ENCODE measurements at places on chromosomes 11 and 22.
A peak's percentile ranks its signal among the peaks of the same experiment; 100 is the strongest.

DNA sequence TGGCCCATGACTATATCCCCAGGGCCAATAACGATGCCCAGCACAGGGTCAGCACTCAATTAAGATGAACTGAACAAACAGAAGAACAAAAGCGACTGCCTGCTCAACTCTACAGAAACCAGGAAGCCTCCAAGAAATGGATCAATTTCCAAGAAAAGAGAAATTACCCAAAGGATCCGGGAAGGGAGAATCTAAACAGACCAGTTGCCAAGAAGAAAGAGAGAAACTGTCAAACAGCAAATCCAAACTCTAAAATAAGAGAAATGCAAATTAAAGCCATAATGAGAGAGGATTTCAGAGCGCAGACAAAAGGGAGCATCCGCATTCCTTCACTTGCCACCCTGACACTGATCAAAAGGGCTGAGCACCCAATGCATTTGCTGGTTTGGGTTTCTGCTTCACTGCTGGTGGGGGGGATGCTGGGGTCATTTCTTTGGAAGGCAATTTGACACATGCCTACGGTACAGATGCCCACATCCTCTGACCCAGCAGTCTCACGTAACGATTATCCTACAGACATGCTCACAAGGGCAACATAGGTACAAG is 37.7 kb upstream of the RFPL3 start:
- no peak for DNase-seq

DNA sequence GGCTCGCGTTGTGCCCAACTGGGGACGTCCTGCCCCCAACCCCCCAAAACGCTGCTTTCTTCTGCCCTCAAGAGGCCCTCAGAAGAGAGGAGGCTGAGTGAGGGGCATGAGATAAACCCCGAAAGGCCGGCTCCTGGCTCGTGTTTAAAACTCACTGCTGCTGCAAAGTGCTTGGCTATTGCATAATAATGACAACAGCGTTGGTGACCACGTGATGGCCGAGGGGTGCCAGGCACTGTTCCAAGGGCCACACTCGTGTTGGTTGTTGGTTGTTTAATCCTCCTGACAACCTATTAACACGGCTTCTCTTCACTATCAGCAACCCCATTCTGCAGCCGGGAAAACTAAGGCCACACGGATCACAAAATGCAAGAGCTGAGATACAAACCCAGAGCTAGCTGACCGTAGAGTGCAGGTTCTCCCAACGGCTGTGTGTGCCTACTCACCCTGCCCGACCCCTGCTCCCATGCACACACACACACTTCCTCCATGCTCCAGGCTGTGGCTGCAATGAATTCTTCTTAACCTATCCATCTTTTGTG is 51.0 kb downstream of the ANO1 start:
- no peak for DNase-seq

DNA sequence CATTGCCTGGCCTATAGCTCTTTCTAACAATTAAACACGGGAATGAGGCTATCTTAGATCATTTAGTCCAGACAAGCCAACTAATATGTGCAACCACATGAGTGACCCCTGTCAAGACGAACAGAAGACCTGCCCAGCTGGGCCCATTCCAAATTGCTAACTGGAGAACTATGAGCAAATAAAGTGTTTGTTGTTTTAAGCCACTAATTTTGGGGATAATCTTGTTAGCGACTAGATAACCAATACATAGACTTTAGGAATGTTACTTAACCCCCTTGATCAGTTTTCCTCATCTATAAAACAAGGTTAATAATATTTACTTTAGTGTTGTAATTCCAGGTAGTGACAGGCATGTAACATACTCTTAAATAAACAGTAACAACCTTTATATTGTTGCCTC is 848.3 kb downstream of the METTL15 start:
- DNase-seq: no peak

DNA sequence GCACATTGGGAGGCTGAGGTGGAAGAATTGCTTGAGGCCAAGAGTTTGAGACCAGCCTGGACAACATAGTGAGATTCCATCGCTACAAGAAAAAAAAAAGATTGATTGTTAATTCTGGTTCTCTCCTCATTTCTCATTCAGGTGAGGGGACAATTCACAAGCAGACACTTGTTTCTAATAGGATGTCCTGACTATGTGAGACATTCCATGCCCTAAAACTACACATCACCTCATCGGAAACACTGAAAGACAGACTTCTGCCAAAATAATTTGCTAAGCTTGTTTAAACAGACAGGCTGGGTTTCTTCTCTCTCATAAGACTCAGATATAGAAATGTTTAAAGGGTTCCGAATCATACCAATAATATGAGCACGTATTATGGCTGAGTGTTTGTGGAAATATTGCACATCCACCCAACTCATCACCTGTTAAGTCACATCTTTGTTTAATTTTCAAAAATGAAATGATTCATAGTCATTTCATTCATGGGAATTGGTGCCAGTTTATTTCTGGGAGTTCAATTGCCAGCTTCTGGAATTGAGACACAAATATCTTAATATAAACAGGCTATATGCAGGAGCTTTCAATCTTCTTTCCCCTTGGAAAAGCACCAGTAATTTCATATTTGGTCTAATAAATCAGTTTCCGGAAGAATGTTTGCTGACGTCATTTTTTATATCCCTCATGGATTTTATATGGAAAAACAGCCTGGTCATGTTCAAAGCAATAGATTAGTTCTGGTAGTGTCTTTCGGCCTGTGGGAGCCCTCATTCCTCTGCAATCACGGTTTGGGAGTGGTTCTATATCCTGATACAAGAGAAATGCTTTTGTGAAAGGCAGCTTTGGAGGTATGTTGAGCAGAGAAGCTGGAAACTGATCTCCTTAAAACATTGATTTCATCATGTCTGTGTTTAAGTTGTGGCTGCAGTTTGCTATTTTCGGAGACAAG is 87.0 kb downstream of the BDNF start:
- DNase-seq: no peak

DNA sequence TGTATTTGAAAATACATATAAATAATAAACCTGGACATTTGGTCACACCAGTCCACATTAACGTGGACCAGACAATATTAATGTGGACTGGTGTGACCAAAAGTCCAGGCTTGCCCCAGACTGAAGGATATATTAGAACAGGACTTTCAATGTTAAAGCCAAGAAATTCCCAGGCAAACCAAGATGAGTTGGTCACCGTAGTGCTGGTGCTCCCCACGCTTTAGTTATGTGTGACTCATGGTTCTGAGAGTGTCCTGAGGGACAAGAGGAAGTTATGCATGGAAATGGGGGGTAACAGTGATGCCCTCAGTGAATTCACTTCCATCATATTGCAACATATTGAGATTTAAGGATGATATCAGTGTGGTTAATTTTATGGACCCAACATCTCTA is 31.4 kb downstream of the POU2AF1 start:
- no peak for DNase-seq

DNA sequence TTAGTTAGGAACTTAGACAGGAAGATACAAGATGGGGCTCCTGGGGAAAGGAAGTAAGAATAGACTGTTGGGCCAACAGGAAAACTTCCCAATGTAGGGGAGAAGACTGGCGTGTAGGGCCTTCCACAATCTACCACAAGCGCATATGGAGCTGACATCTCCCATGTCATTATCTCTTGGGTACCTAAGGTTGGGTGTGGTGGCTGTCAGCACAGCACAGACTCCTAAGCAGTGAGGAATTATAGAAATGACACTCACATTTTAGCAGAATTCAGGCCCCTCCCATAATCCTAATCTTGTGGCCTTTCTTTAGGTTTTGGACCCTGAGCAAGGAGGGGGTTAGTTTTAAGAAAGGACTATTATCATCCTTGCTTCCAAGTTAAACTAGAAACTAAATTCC is 11.6 kb downstream of the TRIM21 start:
- DNase-seq: no peak

DNA sequence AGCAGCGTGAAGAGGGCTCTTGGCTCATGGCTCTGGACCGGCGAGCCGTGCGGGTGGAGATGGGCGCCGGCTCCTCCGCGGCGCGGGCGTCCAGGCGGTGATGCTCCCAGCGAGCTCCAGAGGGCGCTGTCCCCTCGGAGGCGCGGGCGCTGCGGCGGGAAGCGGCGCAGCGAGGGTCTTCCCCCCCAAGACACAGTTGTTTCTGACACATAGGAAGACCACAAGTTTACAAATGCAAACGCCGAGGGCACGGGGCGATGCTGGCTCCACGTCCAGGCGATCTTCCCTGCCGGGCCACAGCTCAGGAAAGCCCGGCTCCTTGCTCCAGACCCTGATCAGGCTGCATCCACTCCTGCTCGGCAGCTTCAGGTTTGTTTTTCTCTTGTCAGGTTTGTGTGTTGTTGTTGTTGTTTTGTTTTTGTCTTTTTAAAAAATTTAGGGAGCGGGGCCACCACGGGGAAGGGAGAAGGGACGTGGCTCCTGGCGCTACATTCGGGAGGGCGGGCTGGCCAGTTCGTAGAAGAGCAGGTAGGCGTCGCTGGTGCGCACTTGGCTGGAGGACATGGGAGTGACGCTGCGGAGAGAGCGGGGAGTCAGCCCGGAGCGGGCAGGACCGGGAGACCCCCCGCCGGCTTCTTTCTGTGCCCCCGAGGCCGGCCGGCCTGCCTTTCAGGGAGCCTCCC is 10.0 kb upstream of the MFRP start:
- peak; percentile 33 for DNase-seq

DNA sequence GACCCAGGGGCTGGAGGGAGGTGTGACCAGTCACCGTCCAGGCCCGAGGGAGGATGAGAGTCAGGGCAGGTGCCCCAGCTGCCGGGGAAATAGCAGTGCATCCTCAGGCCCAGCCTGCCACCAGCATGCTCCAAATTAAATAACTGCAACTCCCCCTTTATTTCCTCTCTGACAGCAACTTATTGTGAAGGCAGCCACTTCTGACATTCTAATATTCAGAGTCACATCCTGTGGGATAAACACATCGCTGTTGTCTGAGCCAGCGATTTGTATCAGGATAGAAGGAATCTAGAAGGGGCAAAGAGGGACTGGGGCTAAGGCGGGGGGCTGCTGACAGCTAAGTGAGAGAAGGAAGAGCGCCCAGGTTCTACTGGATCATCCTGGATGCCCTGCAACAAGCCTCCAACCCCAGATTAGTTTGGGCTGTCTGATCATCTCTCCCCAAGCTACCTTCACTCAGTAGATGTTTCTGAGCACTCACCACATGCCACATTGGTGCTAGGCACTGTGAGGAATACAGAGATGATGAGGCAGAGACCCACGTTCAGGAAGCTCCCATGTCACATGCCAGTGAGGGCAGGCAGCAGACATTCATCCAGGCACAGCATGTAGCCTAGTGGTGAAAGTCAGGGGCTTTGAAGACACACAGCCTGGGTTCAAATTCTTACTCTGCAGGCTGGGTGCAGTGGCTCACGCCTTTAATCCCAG is 214.1 kb downstream of the BUD13 start:
- no peak for DNase-seq

DNA sequence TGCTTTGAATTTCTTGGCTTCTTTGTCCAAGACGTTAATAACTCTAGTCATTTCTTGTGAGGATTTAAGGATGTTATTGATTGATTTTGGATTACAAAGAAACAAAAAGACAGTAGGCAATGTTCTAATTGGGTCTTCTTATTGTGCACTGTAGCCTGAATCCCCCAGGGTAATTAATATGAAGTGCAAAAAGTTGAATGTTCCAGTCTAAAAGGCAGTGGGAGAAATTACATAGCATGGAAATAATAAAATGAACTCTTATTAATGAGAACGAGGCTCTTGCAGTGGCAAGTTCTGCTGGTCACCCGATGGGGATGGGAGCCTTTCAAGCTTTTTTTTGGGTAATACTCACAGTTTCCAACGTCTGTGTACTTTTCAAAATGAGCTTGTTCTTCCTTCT is 45.6 kb downstream of the UBASH3B start:
- no peak for DNase-seq

- no peak for DNase-seq
These were observed 40.0 kb downstream of the TECTA start for GRCh38 chr11:121141066-121141465.

GRCh38 chr11:87432022-87432421 is 394.3 kb downstream of the TMEM135 start:
- no peak for DNase-seq

- no peak for DNase-seq
These were observed 33.7 kb downstream of the APLP2 start for GRCh38 chr11:130103296-130103814.

GRCh38 chr11:119713359-119714040 is 15.5 kb downstream of the NECTIN1 start:
- no peak for DNase-seq

- DNase-seq: no peak
These were observed 152.3 kb downstream of the CTTN start for GRCh38 chr11:70550456-70551195.

DNA sequence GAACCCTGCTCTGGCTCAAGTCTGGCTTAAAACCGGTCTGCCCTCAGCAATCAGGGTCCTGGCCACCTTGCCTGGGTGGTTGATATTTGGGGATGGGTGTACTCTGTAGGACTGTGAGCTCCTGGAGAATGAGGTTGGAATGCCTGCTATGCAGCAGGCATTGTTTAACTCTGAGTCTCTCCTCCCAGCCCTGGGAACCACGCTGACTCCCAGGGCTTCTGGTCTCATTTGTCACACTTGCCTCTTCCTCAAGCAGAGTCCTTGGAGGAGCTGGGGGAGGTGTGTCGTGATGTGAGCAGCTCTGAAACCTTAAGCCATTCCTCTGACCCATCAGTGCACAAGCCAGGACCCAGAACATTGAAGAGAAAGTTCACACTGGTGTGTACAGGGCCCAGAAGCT is 340.1 kb downstream of the MN1 start:
- no peak for DNase-seq

GRCh38 chr11:134543241-134543640 is 131.2 kb upstream of the B3GAT1 start:
- no peak for DNase-seq

DNA sequence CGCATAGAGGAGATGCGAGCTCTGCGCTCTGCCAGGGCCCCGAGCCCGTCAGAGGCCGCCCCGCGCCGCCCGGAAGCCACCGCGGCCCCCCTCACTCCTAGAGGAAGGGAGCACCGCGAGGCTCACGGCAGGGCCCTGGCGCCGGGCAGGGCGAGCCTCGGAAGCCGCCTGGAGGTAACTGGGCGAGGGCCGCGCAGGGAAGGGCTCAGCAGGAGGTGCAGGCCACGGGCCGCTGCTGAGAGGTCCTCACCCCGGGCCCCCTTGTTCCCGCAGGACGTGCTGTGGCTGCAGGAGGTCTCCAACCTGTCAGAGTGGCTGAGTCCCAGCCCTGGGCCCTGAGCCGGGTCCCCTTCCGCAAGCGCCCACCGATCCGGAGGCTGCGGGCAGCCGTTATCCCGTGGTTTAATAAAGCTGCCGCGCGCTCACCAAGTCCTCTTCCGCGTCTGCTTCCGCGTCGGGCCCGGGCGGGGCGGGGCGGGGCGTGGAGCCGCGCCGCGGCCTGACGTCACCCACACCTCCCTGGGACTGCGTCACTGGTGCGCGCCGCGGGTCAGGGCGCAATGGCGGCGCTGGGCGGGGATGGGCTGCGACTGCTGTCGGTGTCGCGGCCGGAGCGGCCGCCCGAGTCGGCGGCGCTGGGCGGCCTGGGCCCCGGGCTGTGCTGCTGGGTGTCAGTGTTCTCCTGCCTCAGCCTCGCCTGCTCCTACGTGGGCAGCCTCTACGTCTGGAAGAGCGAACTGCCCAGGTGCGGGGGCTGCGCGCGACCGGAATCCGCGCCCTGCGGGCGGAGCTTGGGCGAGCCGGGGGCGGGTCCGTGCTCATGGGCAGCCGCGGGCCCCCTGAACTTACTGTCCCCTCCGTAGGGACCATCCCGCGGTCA is at the start of gene RCE1:
Gene RCE1, plus strand, starts transcription at position 546 of the 880 bp plus-strand sequence. Its CDS starts 15 bp downstream, at position 561.
- peak; percentile 86 for DNase-seq

- DNase-seq: no peak
These were observed 673 bp upstream of the DUSP18 start for GRCh38 chr22:30668386-30668710.

GRCh38 chr11:31818874-31819331 is 7.8 kb upstream of the PAX6 start:
- no peak for DNase-seq

- DNase-seq: no peak
These were observed 33.4 kb downstream of the PLA2G6 start for GRCh38 chr22:38148245-38148644.
